ENCODE measurements at places on chromosomes 11 and 22. TPM values are rescaled to one million over a fixed set of nuclear protein-coding genes. Genes with fewer than 3 reads are reported as not detected.

DNA sequence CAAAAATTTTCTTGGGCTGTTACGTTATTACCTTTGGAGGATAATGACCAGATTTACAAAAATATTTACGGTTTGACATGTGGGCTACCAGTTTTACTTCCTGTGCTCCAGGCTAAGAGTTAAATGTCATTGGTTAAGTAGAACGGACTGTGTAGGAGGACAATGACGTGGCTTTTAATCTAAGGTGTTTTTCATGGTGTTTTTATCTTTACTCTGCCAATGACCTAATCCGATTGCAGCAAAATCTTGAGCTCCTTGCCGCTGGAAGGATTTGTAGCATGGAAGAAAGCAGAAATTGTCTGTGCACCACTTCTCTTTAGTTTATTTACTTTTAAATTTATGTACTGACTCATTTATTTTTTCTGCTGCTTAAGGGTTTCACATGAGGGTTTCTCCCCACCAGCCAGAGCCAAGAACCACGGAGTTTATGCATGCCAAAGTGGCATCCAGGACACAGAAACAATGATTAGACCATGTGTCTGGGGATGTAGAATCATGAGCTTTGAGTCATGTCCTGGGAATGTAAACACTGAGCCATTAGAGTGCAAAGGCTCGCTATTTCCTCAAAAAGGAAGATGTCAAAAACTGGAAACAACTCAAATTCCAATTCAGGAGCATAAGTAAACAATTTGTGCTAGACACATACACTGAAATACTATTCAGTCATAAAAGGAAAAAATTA lies 1.9 kb upstream of the CARD16 start:
- no peak overlapping the region for H3K27ac ChIP-seq
- DNase-seq = no peak
- H3K4me3 ChIP-seq = no peak overlapping the region
- H3K36me3 ChIP-seq = no peaks in the 10 kb centered on the region

The FXYD2 gene
- 241 TPM for total RNA-seq

The MYBPC3 gene
- total RNA-seq = 0.09 TPM

DNA sequence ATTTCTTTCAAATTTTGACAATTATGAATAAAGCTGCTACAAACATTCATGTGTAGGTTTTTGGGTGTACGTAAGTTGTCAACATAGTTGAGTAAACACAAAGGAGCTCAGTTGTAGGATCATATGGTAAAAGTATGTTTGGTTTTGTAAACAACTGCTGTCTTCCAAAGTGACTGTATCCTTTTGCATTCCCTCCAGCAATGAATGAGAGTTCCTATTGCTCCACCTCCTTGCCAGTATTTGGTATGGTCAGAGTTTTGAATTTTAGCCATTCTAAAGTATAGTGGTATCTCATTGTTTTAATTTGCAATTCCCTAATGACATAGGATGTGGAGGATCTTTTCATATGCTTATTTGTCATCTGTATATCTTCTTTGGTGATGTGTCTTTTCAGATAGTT lies 28.0 kb upstream of the PHOX2A start:
- no peak overlapping the region for H3K4me3 ChIP-seq
- no peaks in the 10 kb centered on the region for H3K4me1 ChIP-seq
- H3K27me3 ChIP-seq = no peaks in the 10 kb centered on the region
- no peaks in the 10 kb centered on the region for H3K36me3 ChIP-seq
- no peak for DNase-seq

The MMP8 gene
- total RNA-seq = not detected

The NRGN gene
- 1.2 TPM for total RNA-seq

GRCh38 chr11:10390375-10390774 lies 64.7 kb upstream of the AMPD3 start:
- no peak overlapping the region for H3K27ac ChIP-seq
- H3K4me1 ChIP-seq = no peaks in the 10 kb centered on the region
- no peak for DNase-seq
- no peaks in the 10 kb centered on the region for H3K36me3 ChIP-seq
- H3K27me3 ChIP-seq = no peaks in the 10 kb centered on the region
- no peak overlapping the region for H3K4me3 ChIP-seq

GRCh38 chr11:83241291-83241946 lies 44.7 kb downstream of the CCDC90B start:
- no peaks in the 10 kb centered on the region for H3K36me3 ChIP-seq
- peak; percentile 63 for DNase-seq
- no peak overlapping the region for H3K4me3 ChIP-seq
- no peaks in the 10 kb centered on the region for H3K27me3 ChIP-seq
- H3K4me1 ChIP-seq = no peaks in the 10 kb centered on the region
- no peak overlapping the region for H3K27ac ChIP-seq

GRCh38 chr11:92941676-92942571 lies 27.5 kb upstream of the MTNR1B start:
- no peaks in the 10 kb centered on the region for H3K27me3 ChIP-seq
- H3K27ac ChIP-seq = no peak overlapping the region
- no peaks in the 10 kb centered on the region for H3K36me3 ChIP-seq
- DNase-seq = no peak
- no peak overlapping the region for H3K4me3 ChIP-seq
- no peaks in the 10 kb centered on the region for H3K4me1 ChIP-seq

DNA sequence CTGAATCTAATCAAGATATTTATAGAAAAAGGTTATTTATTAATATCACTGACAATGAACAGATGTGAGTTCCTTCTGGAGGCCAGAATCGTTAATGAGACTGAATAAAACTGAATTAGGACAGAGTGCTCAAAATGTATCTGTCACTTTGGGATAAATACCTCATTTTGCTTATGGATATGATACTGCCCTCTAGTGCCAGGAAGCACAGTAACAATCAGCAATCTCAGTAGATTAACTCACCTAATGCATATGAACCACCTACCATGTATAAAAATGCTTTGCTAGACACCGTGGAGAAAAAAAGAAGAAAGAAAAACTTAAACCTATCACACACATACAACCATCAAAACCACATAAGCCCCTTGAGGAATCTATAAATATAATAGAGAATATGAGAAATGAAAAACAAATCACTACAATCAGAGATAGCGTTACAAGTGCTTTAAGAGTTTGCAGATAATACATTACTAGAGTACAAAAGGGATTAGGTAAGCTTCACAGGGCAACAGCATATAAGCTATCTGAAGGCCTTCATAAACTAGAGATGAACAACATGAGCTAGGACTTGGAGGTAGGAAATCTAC lies 117.4 kb downstream of the SGSM3 start:
- DNase-seq = no peak
- H3K36me3 ChIP-seq = no peaks in the 10 kb centered on the region
- peaks cover 16% of the 10 kb centered on the region for H3K4me1 ChIP-seq
- H3K4me3 ChIP-seq = no peak overlapping the region
- no peak overlapping the region for H3K27ac ChIP-seq
- no peaks in the 10 kb centered on the region for H3K27me3 ChIP-seq

DNA sequence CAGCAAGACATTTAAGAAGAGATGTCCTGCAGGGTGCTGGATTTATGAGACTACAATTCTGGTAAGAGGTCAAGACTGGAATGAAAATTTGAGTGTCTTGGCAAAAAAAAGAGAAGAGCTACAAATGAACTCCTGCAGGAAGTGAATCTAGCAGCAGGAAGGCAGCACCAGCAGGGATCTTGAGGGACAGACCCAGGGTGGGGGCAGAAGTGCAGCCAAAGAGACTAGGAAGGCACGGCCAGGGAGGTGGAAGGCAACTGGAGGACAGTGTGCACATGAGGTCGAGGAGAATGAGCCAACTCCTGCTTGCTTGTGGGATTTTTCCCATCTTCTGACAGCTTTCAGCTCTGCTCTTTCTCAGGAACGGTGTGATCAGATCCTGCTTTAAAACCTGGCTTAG lies 263.2 kb downstream of the BUD13 start:
- no peaks in the 10 kb centered on the region for H3K27me3 ChIP-seq
- H3K4me1 ChIP-seq = no peaks in the 10 kb centered on the region
- no peak for DNase-seq
- no peak overlapping the region for H3K27ac ChIP-seq
- no peaks in the 10 kb centered on the region for H3K36me3 ChIP-seq
- H3K4me3 ChIP-seq = no peak overlapping the region

- peaks cover 62% of the 10 kb centered on the region for H3K36me3 ChIP-seq
- no peak overlapping the region for H3K4me3 ChIP-seq
- H3K27me3 ChIP-seq = no peaks in the 10 kb centered on the region
- no peak overlapping the region for H3K27ac ChIP-seq
- H3K4me1 ChIP-seq = peaks cover 10% of the 10 kb centered on the region
Observed at GRCh38 chr22:42878561-42879305, 21.7 kb upstream of the ARFGAP3 start.

DNA sequence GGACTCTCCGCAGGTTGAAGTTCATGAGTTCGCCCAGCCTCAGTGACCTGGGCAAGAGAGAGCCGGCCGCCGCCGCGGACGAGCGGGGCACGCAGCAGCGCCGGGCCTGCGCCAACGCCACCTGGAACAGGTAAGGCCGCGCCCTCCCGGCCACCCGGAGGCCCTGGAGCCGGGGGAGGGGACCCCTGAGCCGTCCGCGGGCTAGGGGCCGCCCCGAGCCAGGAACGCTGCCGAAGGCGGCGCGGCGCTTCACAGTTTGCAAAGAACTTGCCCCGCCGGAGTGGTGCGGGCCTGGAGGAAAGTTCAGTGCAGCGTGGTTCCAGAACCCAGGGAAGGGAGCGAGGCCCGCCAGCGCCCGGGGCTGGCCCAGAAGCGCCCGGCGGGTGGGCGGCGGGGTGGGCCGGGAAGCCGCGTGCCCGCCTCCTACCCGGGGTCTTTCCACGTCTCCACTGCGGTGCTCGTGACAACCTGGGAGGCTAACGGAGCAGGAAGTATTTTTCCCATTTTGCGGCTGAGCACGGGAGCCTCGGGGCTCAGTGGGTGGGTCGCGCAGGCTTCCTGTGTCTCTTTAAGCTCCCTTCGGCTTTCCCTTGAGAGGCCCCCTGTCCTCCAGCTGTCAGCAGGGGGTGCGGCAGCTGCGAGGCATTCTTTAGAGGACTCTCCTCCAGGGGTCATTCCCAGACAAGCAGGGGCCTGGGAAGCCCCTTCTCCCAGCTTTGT lies 635 bp downstream of the PRR5 start:
- peak overlapping the region; percentile 72 for H3K4me3 ChIP-seq
- no peaks in the 10 kb centered on the region for H3K36me3 ChIP-seq
- peak overlapping the region; percentile 33 for H3K27ac ChIP-seq
- H3K4me1 ChIP-seq = no peaks in the 10 kb centered on the region
- DNase-seq = peak; percentile 69

DNA sequence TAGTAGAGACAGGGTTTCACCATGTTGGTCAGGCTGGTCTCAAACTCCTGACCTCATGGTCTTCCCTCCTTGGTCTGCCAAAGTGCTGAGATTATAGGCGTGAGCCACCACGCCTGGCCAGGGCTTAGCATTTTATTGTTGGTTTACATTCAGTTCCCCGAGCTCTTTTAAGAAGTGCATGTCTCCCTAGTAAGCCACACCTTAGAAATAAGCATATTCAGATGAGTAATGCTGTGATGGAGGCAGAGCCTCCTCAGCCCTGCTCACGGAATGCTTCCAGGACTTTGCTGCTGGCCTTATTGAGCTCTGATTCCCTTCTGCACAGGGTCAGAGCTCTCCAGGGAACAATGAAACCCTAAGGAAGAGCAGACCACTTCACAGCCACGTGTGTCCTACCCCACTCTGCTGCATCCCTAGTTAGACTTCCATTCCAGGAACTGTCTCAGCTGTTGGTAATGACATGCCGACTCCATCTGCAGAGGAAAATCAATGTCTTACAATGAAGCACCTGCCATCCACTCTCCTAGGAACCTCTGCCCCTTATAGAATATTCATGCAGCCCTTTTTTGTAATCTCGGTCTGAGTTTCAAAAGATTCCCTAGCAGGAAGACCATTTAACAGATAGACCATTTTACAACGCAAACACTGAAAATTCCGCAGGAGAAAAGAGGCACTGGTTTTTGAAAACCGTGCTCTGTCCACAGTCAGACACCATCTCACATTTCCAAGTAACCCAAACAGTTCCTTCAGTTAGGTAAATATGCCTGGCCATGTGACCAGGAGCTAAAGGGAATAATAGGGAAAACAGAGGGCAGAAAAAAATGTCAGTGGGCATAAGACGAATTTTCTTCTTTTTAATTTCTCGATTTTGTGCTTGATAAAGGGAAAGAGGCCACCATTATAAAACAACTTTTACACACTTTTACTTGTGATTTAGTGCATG lies 1.7 kb upstream of the JAM3 start:
- H3K4me3 ChIP-seq = no peak overlapping the region
- no peaks in the 10 kb centered on the region for H3K36me3 ChIP-seq
- H3K27ac ChIP-seq = no peak overlapping the region
- no peaks in the 10 kb centered on the region for H3K4me1 ChIP-seq

DNA sequence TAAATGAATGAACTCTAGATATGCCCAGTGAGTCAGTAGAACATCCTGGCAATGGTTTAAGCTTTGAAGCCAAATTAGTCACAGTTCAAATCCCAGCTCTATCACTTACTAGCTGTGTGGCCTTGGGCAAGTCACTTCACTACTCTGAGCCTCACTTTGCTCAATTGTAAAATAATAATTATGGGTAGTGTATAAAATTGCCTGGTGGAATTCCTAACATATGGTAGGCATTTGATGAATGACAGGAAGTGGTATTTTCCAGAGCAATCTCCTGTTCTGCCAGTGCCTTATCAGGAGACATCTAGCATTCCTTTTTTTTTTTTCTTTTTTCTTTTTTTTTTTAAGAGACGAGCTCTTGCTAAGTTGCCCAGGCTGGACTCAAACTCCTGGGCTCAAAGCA lies 13.0 kb downstream of the SCN4B start:
- H3K27ac ChIP-seq = no peak overlapping the region
- H3K4me1 ChIP-seq = no peaks in the 10 kb centered on the region
- no peaks in the 10 kb centered on the region for H3K36me3 ChIP-seq
- H3K4me3 ChIP-seq = no peak overlapping the region
- H3K27me3 ChIP-seq = no peaks in the 10 kb centered on the region

The VSIG2 gene
- 0.63 TPM for total RNA-seq

- no peaks in the 10 kb centered on the region for H3K4me1 ChIP-seq
- DNase-seq = no peak
- H3K27me3 ChIP-seq = peaks cover 5% of the 10 kb centered on the region
- H3K36me3 ChIP-seq = no peaks in the 10 kb centered on the region
- H3K4me3 ChIP-seq = no peak overlapping the region
Observed at GRCh38 chr11:134819041-134819440, 407.0 kb upstream of the B3GAT1 start.

The OR6T1 gene
- total RNA-seq = not detected

- no peaks in the 10 kb centered on the region for H3K27me3 ChIP-seq
- no peaks in the 10 kb centered on the region for H3K36me3 ChIP-seq
- H3K4me3 ChIP-seq = no peak overlapping the region
- H3K27ac ChIP-seq = no peak overlapping the region
- no peak for DNase-seq
- no peaks in the 10 kb centered on the region for H3K4me1 ChIP-seq
Observed at GRCh38 chr22:32576553-32577253, 102.1 kb downstream of the FBXO7 start.

GRCh38 chr11:96356848-96357247 lies 13.9 kb upstream of the MAML2 start:
- no peak overlapping the region for H3K27ac ChIP-seq
- H3K36me3 ChIP-seq = no peaks in the 10 kb centered on the region
- H3K4me1 ChIP-seq = no peaks in the 10 kb centered on the region
- H3K4me3 ChIP-seq = no peak overlapping the region
- no peaks in the 10 kb centered on the region for H3K27me3 ChIP-seq
